Hematopoietic multipotent progenitor cell treated with erythropoietin and hydrocortisone succinate and interleukin-3 and kit ligand, for 17 days (in vitro differentiated cells): ENCODE measurements at places on chromosomes 7 and 10.
A peak's percentile ranks its signal among the peaks of the same experiment; 100 is the strongest.

DNA sequence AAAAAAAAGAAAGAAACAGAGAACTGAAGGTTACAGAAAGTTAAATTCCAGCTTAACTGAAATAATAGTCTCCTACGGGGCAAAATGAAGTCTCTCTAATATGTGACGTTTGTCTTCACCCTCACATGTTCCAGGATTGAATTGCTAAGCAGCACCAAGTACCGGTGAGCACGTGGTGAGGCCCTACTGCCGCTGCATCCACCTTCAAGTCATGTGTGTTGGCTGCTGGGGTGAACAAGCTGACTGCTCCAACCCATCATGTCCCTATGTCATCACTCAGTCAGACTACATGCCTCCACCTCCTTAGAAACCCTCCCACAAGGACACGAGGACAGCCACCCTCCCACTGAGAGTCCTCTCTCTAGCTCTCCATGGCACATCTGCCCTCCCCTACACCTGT is 35.4 kb upstream of the NPFFR1 start:
- no peak for DNase-seq

GRCh38 chr7:71414490-71414889 is 282.5 kb downstream of the GALNT17 start:
- DNase-seq: no peak

- DNase-seq: no peak
Measured at GRCh38 chr7:138890499-138891445, 90.4 kb downstream of the KIAA1549 start.

DNA sequence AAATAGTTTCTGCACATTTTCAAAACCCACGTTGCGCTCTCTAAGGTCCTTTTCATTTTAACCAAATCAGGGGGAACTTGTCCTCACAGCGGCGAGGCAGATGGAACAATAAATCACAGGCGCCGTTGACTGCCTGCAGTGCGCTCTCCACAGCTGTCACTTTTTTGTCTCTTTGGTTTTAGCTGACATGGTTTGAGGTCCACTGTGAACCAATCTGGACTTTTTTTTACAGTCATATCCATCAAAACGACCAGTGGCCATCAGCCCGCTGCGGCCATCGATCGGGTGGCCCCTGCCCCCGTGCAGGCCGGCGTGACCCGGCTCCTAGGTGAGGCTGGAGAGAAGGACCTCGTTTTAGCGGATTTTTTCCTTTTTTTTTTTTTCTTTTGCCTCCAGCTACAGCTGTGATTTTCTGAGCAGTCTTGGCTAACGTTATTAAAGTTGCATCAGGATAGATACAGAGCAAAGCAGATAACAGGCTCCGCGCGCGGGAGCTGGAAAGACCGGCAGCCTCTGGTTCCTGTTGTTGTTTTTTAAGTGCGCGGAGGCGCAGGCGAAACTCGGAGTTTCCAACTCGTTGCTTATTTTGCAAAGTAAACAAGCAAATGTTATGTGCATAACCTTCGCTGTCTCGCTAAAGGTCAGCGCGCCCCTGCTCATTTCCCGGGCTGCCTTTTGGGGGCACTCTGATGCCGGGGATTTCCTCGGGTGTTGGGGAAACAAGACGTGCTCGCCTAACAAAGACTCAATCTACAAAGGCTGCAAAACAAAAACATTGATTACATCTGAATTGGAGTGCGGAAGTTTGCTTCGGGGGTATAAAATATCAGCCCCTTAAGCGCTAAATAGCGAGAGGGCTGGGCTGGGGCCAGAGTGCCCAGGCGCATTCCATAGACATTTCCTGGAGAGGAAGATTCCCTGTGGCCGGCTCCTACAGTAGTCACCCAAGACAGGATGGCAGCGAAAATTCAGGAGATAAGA is 414.8 kb upstream of the MKI67 start:
- DNase-seq: no peak

- no peak for DNase-seq
Measured at GRCh38 chr7:155229548-155230168, 68.0 kb upstream of the INSIG1 start.

- no peak for DNase-seq
Measured at GRCh38 chr10:33483124-33483815, 148.8 kb upstream of the NRP1 start.

DNA sequence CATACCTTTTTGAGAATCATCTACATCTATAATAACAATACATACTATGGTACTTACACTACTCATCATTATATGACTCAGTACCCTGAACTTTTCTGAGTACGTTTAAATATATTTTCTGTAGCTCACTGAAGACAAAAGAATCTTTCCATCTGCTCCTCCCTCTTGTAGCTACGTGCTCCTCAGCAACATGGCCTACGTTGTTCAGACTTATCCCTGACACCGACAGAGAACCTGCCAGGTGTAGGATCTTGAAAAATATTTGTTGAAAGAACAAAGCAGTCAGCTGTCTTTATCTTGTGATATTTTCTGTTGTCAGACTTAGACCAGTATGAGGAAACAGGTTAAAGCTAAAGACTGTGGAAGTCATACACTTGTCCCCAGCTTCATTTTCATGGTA is 356.0 kb upstream of the MYO3A start:
- DNase-seq: no peak

GRCh38 chr10:35639728-35640401 is 2.2 kb downstream of the FZD8 start:
- DNase-seq: no peak

- no peak for DNase-seq
Measured at GRCh38 chr7:14836571-14837189, 65.9 kb downstream of the DGKB start.

- no peak for DNase-seq
Measured at GRCh38 chr10:13882119-13882711, 295.4 kb downstream of the PRPF18 start.

DNA sequence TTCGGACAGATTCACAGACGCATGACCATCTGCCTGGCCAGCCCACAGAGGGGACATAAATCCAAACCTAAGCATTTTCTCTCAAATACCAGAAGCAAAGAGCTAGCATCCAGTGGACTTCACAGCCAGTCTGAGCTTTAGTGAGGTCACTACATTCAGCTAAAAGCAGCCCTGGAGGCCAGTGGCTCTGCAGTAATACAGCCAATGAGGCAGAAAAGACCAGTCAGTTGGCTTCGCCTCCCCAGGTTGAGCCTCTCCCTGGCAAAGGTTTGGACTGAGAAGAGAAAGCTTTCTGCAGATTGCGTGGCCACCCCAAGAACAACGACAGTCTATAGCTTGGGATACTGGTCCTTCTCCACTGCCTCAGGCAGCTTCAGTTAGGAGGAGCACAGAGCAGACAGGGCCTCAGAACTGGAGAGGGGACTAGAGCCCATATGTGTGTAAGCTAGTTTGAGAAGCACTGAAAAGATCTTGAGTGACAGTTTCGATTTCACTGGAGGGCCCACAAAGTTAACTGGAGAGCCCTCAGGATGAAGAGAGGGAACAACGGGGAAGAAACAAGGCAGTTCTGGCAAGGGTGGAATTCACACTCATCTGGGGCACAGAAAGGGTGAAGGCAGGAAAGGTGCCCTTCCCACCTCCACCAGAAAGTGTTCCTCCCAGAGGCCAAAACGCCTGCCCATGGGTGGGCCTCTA is 3.8 kb downstream of the WDR91 start:
- peak; percentile 58 for DNase-seq

- no peak for DNase-seq
Measured at GRCh38 chr7:101898106-101898505, 80.7 kb downstream of the CUX1 start.

DNA sequence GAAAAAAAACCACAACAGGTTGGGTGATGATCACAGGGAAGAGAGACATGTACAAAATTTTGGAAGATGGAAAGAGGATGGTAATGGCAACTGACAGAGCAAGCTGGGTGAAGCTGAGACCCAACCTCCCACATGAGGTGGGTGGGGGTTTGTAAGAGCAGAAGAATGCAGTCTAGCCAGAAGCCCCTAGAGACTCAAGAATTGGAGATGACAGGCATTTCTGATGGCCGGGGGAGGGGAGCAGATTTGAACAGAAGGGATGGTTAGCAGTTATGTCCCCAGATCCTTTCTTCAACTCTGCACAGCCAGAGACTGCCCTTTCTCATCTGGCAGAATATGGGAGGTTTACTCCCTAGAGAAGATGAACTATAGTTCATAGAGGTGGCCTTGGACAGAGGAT is 208.0 kb downstream of the GALNT17 start:
- no peak for DNase-seq

- no peak for DNase-seq
Measured at GRCh38 chr10:78437407-78437768, 403.7 kb downstream of the RPS24 start.

- DNase-seq: no peak
Measured at GRCh38 chr10:33010132-33011037, 52.4 kb upstream of the ITGB1 start.

DNA sequence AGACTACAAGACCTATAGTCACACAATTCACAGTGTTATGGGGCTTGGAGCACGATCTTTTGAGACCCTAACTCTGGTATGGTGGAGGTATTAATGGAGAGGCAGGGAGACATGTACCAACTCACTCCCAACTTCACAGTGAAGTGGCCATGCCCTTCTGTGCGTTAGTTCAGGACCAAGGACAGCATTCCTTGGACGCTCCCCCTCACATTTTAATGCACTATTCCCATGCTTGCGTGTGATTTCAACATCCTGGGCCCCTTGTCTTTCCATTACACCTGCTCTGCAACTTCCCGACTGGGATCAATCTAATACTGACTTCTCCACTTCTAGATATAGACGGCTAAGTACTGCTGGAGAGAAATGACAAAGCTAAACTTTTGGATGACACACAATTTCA is 72.7 kb downstream of the PLCE1 start:
- DNase-seq: no peak

DNA sequence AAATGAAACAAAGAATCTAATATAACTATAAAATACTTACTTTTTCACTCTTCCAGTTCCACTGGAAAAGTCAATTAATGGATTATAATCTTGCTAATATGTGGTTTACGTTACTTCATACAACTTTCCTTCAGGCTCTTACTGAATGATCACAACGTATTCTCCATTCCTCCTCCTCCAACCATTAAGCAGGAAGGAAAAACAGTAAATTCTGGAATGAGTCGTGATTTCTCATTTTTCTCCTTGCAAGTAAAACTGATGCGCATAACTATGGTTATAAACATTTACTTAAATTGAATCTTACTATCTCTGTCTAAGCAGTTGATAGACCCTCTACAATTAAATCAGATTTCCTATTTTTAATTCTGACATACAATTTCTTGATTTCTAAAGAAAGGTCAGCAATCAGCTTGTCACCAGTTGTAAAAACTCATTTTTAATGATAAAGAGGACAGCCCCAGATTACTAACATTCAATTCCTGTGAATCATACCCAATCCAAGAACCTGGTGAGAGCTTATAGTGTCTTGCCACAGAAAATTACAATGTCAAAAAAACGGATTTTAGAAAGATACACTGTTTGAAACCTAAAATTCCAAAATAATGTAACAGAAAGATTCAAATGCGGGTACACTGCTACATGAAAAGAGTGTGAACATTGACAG is 64.3 kb downstream of the EZH2 start:
- DNase-seq: no peak

DNA sequence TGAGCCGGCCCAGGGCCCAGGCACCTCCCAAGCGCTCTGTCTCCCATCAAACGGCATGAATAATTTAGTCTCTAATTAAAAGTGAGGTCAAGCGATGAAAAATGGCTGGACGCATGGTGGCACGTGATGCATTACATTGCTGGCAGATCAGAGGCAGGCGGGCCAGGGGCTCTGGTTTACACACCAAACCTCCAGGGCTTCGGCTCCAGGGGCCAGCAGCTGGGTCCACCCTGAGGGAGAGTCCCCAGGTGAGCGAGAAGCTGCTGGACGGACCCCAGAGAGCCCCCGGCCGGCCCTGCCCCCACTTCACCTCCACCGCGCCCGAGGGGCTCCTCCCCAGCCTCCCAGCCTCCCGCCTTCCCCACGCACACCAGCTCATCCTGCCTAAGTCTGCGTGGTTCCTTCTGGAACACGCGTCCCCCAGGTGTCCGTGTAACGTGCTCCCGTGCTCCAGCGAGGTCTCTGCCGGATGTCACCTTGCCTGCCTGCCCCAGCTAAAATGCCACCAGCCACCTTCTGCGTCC is 23.2 kb downstream of the UNCX start:
- no peak for DNase-seq

GRCh38 chr10:73887294-73888039 is 13.1 kb upstream of the CAMK2G start:
- peak; percentile 65 for DNase-seq

- no peak for DNase-seq
Measured at GRCh38 chr7:28990200-28990960, 32.2 kb upstream of the TRIL start.

DNA sequence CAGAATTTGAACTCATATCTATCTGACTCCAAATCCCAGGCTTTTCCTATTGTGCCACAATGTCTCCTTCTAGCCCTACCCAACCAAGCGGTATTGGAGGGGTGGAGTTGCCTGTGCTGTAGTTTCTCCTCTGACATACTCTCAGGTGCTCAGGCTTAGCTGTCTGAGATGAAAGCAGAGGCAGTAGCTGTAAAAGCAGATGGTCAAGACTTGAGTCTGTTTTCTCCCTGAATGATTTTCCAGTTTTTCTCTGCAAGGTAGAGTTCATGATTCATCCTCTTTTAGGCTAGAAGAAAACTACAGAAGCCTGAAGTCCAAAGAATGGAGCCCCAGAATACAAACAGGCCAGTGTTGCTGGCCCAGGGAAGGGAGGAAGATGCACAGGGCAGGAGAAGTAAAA is 130.0 kb downstream of the PDE1C start:
- DNase-seq: no peak

GRCh38 chr7:139132887-139133286 is 23.4 kb upstream of the ZC3HAV1 start:
- DNase-seq: no peak

DNA sequence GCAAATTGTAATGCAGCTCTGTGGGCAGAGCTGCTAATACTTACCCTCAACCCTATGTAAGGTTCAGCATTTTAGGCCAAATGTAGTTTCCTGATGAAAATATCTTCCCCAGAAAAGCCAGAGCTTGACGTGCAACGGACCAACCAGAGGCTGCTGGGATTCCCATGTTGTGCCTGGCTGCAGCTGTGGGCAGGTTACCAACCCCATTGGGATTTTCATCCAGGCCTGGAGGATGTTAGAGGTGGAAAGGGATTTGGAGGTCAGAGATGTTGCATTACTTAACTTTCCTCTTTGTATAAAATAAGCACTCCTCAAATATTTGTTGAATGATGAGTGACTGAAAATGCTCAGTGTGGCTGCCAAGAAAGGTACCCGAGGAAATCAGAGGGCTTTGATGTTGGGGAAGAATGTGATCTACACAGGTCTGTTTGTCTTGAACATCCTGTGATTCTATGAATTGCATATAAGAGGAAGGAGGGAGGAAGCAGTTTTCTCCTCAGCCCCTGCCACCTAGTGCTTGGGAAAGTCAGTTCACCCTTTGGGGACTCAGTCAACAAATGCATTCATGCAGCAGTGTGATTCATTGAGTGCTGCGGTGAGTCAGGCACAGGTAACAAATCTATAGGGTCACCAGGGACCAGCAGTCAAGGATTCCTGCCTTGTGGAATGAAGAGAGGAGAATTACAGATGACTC is 487.2 kb downstream of the RPS24 start:
- no peak for DNase-seq

DNA sequence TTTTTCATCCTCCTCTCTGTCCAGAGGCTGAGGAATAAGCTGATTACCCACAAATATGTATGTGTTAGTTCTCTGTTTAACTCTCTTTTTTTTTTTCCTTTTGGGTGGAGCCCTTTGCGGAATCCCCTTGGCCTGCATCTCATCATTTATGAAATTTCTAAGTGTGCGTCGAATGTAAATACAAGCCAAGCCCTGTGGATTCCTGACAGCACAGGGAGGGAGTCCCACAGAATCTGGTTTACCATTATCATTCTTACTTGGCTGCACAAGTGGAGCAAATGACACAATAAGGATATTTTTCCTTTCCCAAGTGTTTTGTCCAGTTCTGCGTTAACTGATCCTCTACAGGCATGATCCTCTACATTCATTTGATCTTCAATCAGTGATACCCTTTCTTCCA is 11.4 kb downstream of the STK31 start:
- no peak for DNase-seq
